ENCODE measurements at places on chromosomes 16 and 17.
A peak's percentile ranks its signal among the peaks of the same experiment; 100 is the strongest.

DNA sequence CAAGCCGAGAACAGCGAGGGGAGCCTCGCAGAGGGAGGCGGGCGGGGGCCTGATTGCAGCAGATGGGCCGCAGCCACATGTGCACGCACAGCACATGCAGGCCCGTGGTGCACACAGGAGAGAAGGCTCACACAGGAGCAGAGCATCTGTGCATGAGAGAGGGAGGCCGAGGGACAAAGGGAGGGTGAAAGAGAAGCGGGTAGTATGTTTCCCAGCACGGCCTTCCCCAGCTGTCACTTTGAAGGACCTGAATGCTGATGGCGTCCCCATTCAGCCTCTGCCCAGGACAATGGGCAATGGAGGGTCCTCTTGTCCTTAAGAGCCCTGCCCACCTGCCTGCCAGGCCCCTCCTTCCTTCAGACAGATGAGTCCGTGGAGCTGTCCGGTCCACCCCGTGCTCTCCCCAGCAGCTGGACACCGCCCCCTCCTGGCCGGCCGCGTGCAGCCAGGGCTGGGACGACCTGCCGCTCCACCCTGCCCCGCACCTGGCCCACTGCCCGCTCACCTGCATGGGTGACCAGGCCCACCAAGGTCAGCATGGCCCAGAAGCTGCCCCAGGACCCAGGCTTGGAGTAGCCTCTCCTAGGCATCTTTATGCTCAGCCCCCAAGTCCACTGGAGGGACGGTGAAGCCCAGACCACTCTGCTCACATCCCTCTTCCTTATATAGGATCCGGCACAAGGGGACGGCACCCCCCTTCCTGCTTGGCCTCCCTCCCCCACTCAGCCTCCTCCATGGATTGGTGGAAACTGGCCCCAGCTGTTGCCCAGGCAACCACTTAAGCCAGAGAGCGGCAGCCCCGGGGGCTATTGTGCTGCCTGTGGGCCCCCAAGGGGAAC is at the start of gene BTBD17:
TSS of gene BTBD17 (minus strand) at position 639 of the 839 bp plus-strand sequence. CDS start at position 590, 49 bp downstream.
- peak; percentile 61 for DNase-seq

DNA sequence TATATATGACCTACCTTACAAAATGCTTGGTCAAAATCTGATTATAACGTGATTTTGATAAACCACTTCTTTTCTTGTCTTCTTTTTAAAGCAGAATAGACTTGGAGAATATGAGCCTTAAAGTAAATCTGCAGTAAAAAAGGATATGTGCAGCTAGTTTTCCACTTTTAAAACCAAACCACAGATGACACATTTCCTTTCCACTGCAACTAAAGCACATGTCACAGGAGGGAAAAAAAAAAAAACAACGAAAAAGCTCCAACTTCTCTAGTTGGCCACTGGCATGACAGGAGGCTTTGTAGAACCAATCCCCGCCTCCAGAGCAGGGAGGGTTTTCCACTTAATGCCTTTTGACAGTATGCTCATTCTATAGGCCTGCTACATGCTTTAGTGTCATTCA is at the start of gene EVI2A:
TSS of gene EVI2A (minus strand) at position 142 of the 400 bp plus-strand sequence. CDS start 2,609 bp downstream, outside the sequence.
- DNase-seq = peak; percentile 92

- DNase-seq = no peak
These were observed 277.6 kb downstream of the CBLN1 start for GRCh38 chr16:49003992-49004391.

DNA sequence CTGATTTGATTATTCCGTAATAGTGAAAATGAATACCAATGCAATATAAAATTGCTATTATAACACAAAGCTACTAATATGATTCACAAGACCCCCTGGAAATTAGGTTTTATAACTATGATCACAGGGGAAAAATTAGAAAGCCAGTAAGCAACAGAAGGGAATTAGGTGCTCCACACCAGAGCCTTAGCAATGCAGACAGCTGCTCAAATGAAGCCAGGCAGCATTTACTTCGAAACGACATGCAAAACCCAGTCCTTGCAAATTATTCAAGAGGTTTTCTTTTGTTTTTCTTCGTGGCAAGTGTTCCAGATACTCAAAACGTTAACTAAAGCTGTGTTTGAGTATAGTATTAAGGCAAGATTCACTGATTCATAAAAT is 47.9 kb downstream of the TOX3 start:
- no peak for DNase-seq

DNA sequence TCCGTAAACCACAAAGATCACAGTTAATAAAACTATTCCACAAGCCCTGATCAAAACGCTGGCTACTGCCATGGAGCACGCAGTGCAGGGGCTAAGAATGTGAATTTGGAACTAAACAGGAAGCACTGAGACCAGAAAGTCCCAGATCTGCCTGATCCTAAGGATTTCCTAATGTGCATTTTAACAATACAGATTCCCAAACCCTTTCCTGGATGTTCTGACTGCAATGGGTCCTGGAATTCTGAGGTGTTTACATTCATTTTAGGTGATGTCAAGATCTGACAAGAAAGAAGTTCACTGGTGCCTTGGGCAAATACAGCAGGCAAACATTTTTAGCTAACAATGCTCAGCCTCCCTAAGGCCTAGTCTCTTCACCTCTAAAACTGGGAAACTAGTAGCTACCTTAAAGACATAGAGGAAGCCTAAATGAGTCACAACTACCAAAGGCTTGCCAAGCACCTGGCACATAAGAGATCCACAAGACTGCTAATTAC is 10.3 kb downstream of the NSMCE1 start:
- DNase-seq = no peak

GRCh38 chr17:7780736-7781135 is 53.3 kb upstream of the KDM6B start:
- DNase-seq = no peak

DNA sequence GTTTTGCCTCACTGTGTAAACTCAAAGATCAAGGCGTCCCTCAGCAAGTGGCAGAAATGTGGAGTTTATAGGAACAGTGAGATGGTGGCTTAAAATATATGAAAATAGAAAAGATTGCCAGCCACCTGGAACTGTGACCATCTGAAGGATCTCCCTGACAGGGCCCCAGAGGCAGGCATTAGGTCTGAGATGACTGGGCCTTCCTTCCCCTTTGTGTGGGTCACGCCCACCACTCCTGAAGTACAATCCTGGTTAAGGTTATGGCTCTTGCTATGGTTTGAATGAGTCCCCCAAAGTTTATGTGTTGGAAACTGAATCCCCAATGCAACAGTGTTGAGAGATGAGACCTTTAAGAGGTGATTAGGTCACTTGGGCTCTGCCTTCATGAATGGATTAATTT is 6.4 kb downstream of the ST6GALNAC2 start:
- no peak for DNase-seq

- DNase-seq = peak; percentile 51
These were observed 3.5 kb downstream of the ZFPM1 start for GRCh38 chr16:88456356-88457292.
